HepG2 (cell line): ENCODE measurements at places on chromosomes 4 and X.

- peak; percentile 29 for DNase-seq
Observed at GRCh38 chr4:3476341-3476747, 13.2 kb downstream of the DOK7 start.

DNA sequence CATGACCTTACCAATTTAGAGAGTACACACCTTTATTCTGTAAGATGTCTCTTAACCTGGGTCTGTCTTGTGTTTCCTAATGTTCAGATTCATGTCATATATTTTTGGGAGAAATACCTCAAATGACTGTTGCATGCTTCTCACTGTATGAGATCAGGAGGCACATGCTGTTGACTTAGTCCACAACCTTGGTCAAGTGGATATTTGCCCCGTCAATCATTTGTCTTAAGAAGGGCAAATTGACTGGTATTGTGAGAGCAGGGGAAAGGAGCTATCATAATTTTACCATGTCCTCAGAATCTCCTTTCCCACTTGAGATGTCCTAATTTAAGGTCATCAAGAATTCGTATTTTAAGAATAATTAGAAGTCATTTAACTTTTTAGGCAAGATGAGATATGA is 11.0 kb downstream of the NUDT9 start:
- no peak for DNase-seq

DNA sequence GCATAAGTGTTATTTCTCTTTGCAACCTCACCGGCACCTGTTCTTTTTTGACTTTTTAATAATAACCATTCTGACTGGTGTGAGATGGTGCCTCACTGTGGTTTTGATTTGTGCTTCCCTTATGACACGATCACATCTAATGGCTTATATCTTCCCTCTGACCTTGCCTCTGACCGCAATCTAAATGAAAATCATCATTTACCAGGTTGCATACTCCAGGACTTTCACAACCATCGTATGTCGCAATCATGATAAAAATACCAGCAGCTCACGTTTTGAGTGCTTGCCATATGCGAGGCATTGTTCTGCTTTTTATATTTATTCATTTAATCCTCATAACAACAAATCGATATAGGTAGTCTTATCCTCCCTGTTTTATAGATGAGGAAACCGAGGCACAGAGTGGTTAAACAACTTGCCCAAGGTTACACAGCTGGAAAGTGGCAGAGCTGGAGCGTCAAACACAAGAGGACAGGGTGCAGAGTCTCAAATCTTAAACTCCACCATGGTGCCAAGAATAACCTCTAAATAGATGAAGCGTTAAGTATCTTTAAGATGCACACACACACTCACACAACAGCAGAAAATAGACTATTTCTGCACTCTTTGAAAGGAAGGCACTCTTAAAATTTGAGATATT is 102.2 kb downstream of the SEL1L3 start:
- DNase-seq = no peak

DNA sequence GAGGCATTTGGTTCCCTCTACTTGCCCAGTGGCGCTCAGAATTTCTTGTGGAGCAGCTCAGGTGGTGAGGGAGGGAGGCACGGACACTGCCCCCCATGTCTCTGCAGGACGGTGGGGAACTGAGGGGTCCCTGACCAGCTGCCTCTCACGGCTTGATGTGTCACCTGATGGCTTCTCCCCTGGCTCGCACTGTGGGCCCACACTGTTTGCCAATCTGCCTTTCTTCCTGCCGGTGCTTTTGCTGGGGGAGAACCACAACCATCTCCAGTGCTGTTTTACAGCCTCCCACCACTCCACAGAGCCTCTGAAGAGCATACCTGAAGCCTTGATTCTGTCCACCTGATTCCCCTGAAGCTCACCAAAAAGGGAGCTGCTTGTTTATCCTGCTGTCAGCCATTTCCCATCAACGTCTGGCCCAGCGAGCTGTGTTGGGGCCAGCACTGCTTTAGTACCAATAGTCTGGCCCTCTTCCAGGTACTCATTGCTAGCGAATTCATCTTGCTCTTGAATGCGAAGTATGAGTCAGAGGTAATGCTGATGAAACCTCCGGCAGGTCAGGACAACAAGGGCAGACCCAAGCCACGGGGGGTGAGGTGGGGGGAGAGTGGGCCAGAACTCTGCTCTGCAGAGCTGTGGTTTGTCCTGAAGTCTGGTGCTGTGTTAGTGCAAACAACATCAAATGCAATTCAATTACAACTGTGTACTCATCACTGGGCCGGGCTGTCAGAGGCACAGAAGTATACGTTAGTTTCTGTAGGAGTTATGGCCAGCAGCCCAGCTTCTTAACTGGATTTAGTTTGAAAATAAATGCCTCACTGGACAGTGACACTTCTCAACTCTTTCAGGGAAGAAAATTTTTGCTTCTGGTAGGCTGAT is 208.3 kb upstream of the JADE1 start:
- DNase-seq = peak; percentile 93

DNA sequence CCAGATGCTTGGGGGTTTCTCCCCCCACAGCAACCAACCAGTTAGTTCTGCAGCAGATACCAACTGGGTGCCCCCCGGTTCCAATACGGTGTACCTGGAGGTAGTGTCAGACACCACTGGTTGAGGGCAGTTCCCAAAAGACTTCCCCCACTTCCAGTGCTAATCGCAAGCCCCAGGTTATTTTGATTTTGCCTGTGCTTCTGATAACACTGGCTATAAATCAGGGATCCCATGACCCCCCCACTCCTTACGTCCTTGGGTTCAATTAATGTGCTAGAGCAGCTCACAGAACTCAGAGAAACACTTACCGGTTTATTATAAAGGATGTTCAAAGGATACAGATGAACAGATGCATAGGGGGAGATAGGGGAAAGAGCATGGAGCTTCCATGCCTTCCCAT is 5.5 kb downstream of the CLCN3 start:
- DNase-seq = no peak

DNA sequence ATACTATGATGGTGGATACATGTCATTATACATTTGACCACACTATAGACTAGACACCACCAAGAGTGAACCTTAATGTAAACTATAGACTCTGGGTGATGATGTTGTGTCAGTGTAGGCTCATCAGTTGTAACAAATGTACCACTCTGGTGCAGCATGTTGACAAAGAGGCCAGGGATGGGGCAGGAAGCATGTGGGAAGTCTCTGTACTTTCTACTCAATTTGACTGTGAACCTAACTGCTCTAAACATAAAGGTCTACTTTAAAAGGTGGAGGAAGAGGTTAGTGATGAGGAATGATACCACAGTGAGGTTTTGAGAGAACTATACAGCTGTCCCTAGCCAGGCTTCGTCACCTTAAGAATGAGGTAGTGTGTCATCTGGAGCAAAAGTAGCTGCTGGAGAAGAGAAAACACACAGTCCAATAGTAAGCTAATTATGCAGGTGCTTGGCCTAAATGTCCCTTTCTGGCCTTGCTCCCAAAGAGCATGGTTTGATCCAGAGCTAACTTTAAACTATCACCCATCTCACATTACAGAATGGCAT is 38.4 kb downstream of the GRSF1 start:
- DNase-seq = no peak

DNA sequence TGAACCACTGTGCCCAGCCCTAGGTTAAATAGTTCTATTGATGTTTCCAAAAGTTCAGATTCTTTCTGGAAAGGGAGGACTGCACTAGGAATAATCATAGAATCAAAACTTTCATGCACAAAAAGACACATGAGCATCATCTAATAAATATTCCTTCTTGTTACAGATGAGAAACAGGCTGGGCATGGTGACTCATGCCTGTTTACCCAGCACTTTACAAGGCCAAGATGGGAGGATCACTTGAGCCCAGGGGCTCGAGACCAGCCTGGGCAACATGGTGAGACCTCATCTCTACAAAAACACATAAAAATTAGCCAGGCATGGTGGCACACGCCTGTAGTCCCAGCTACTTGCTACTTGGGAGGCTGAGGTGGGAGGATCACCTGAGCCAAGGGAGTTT is 27.7 kb downstream of the LARP7 start:
- no peak for DNase-seq

DNA sequence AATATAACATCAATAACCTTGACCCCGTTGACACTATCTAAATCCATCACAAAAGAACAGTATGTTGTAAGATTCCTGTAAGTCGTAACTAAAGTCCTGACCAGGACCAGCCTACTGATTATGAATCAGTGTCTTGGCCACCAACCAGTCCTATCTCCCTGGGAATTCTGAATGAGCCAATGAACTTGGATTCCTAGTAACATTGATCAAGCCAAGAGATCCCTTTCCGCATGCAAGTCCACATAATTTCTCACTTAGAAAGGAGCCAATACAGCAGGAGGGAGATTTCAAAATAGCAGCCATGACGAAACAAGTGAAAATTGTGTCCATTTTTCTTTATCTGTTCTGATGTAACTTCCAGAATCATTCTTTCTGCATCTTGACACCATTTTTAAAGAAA is 9.5 kb downstream of the XPNPEP2 start:
- no peak for DNase-seq

DNA sequence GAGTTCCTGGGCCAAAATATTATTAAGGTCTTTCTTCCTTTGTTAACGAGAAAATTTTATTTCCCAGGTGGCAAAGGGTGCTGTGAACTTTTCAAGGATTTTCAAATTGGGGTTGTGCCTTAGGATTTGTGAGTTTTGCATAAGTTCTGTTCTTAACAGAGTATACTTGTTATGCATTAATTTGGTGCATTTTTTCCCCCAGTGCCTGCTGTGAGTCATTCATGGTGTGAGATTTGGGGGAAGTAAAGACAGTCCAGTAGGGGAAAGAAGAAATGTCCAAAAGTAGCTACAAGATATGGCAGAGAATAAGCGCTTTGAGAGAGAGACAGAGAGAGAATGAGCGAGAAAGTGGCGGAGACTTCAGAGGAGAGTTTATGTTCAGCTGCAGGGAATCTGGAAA is 239.2 kb downstream of the ARHGAP10 start:
- DNase-seq = no peak

DNA sequence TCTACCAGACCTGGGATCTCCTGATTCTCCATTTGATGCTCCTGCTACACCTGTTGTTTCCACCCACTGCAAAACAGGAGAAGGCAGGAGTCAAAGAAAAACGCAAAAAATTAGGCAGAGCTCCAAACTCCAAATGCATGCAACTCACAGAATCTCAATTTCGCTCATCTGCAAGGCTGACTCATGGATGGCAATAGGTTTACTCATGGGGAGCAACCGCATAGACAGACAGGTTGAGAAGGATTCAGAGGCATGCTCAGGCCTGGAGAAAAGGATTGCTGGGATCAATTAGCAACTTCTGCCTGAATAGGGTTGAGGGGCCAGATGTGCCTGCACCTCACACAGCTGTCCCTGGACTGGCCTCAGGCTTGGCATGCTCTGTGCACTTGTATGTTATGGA is 231.0 kb downstream of the LDB2 start:
- DNase-seq = no peak

GRCh38 chr4:182306792-182307507 is 63.7 kb downstream of the TENM3 start:
- no peak for DNase-seq

DNA sequence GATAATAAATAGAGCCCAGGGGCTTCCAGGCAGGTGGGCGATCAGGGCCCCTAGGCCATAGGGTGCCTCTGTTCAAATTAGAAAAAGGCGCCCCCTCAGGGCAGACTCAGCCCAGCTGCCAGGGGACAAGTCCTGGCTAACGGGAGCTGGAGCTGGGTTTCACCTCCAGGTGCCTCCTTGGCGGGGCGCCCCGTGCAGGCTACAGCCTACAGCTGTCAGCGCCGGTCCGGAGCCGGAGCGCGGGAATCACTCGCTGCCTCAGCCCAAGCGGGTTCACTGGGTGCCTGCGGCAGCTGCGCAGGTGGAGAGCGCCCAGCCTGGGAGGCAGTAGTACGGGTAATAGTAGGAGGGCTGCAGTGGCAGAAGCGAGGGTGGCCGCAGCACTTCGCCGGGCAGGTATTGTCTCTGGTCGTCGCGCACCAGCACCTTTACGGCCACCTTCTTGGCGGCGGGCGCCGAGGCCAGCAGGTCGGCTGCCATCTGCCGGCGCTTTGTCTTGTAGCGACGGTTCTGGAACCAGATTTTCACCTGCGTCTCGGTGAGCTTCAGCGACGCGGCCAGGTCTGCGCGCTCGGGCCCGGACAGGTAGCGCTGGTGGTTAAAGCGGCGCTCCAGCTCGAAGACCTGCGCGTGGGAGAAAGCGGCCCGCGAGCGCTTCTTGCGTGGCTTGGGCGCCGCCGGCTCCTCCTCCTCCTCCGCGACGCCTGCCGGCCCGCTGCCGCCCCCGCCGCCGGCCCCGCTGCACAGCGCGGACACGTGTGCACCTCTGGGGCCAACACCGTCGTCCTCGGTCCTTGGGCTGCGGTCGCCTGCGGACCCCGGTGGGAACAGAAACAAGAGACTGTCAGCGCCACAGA is 2.4 kb downstream of the NKX3-2 start:
- no peak for DNase-seq

- DNase-seq = no peak
Observed at GRCh38 chr4:101252721-101253120, 94.6 kb downstream of the PPP3CA start.

DNA sequence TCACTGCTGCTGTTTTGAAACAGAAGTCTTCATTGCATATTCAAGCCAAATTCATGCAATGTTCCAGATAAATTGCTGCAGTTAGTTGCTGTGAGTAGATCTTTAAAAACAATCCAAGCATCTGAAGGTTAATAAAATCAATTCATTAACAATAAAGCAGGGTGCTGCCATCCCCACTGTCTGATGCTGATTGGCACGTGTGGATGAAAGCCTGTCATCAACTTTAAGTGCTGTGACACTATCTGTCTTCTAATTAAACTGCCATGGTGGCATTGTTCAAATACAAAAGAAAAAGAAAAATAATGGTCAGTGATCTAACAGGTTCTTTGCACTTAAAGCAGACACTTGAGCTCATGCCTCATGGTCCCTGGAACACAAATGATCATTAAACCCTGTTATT is 63.0 kb upstream of the MND1 start:
- DNase-seq = no peak

DNA sequence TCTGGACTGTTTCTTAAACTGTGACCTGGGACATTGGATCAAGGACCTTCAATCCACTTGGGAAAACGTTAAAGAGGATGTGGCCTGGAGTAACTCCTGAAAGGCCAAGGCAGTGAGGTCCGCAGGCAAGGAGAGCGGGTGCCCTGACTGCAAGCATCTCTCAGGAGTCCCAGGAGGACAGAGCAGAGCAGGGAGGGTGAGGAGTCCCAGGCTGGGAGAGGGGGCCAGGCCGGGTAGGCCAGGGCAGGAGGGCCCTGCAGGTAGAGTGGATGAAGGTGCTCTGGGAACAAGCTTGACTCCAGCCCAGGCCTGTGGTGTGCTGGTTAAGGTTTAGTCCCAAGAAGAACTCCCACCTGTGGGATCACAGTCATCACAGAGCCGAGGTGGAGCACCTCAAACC is 13.8 kb downstream of the PNMA6E start:
- DNase-seq = no peak

GRCh38 chr4:48138936-48139335 is 4.9 kb upstream of the TXK start:
- no peak for DNase-seq
